ENCODE measurements at places on chromosomes 5 and 9.

DNA sequence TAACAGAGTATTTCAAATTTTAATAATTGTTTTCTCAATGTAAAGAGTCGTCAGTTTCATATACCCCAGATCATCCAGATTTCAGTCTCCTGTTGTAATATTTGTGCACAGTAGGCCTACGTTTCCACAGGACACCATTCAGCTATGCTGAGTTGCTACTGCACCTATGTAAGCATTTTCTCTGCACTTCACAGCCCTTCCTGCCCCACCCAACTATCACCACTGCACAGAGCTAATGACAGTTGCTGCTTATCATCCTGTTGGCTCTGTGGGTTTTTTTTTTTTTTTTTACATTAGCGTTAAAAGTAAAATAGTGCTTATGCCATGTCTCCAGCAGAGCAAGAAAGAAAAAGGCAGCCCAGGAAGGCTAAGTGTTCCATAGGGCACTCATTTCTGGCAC lies 5.9 kb upstream of the PRKACG start:
- no peak for DNase-seq

DNA sequence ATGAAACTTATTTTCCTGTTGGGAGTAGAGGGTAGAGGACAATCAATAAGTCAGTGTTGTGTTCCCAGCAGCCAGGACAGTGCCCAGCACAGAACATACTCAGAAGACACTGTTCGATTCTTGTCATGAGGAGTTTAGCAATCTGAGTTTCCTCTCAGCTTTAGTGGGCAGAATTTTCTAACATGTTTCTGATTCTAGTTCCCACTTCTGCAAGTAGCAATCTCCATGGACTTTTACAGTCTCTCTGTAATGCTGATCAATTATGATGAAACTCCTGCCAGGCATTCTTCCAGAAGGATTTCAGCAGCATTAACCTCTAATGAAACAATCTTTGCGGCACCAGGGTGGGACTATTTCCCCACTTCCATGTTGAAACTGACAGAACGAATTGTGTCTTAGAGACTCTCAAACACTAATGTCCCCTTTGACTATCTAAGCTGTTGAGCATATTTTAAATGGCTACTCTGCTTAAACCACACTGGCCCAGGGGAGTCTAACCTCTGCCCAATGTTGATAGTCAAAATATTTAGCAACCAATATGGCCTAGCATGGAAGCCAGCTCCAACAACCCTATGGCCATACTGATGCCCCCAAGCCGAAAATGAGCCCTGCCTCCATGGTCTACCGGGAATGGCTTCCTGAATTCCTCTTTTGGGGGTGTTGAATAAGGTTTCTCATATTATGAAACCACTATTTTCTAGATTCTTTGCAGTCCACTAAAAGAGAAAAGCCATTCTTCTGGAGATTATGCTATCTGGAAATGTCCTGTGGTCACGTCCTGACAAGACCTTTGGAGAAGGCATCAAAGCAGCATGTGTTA lies 484.3 kb downstream of the BNC2 start:
- DNase-seq, result no peak

- DNase-seq, result no peak
Measured at GRCh38 chr9:110101531-110102161, 106.3 kb downstream of the C9orf152 start.

GRCh38 chr9:17229945-17230560 lies 95.2 kb downstream of the CNTLN start:
- no peak for DNase-seq

GRCh38 chr9:104993291-104993963 lies 65.5 kb upstream of the ABCA1 start:
- DNase-seq, result no peak

- no peak for DNase-seq
Measured at GRCh38 chr5:136349029-136349428, 16.3 kb downstream of the TRPC7 start.

DNA sequence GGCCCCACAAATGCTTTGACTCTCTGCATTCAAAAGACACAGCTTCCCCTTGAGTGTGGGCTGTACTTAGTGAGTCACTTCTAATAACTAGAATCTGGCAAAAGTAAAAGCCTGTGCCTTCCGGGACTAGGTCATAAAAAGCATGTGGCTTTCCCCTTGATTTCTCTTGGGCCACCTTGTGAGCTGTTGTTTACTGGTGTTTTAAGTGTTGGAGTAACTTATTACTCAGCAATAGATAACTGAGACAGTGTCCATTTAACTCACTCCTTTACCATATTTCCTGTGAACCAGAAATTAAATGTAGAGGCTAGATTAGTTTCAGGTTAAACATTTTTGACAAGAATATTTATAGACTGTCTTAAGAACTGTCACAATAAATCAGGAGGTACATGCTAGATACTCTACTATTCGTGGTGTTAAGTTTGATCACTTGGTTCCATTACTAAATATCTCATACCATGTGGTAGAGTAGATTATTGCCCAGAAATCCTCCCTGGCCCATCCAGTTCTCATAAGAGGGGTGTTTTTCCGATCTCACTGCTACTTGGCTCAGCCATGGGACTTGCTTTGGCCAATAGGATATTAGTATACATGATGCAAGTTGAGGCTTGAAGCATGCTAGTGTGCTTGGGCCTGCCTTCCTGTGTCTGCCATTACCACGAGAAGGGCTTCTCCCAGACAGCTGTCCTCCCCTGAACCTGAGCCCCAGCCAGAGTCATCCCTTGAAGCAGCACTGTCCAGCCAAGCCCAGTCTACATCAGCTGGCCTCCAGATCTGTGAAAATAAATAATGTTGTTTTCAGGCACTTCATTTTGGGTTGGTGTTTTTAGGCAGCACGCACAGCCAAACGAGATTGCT lies 10.4 kb upstream of the CMBL start:
- no peak for DNase-seq

- DNase-seq, result no peak
Measured at GRCh38 chr5:13930541-13931171, 13.8 kb downstream of the DNAH5 start.

DNA sequence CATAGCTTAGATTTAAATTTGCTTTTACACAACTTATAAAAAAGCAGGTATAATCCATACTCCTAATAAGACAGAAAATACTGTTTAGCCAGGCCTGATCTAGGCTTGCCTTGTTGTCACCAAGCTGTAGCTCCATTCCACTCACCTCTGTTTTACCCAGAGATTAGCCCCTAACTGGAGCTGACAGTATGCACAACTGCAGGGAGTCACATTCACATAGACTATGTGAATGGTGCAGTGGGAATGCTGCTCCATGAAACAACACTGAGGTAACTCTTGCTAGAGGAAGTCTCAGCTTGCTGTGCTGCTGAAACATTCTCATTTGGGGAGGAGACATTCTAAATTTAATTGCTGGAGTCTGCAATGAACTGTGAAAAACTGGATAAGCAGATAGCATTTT lies 209.1 kb downstream of the TMEM232 start:
- no peak for DNase-seq

GRCh38 chr9:87701931-87702421 lies 23.9 kb upstream of the CTSL start:
- DNase-seq, result no peak

GRCh38 chr9:131845305-131846298 lies 105.7 kb upstream of the RAPGEF1 start:
- DNase-seq, result no peak

- no peak for DNase-seq
Measured at GRCh38 chr5:6659941-6660684, 26.9 kb downstream of the SRD5A1 start.

DNA sequence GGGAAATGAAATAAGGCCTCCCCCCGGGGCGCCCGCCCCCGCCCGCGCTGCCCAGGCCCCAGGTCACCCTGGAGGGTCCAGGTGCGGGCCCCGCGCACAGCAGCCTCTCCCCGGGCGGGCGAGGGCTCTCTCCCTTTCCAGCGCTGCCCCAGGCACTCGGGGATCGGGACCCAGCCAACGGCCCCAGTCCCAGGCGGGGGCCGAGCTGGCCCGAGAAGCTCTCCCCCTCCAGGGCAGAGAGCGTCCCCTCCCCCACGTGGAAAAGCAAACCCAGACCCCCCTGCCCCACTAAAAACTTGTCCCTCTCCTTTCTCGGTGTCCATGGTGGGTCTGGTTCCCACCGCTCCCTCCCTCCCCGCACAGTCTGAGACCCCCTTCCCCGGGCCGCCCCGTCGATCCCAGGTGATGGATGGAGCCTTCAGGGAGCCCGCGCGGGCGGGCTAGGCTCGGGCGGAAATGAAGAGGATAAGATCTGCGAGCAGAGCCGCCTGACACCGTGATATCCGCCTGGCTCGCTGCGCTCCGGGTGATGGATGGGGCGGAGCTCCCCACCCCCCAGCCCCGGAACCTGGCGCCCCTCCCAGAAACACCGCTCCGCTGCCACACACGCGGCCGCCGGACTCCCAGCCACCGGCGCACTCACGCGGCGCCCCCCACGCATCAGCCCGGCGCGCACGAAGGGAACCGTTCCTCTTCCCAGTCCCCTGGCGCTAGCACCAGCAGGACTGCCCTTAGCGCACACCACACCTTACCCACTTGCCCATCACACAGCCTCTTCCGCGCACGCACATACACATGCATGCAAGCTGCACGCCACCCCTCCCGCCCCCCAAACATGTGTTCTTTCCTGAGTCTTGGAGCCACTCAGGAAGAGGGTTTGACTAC lies 81.7 kb upstream of the ZBTB43 start:
- DNase-seq, result peak; percentile 64

GRCh38 chr5:30505014-30505886 lies 688.2 kb upstream of the CDH6 start:
- DNase-seq, result no peak

DNA sequence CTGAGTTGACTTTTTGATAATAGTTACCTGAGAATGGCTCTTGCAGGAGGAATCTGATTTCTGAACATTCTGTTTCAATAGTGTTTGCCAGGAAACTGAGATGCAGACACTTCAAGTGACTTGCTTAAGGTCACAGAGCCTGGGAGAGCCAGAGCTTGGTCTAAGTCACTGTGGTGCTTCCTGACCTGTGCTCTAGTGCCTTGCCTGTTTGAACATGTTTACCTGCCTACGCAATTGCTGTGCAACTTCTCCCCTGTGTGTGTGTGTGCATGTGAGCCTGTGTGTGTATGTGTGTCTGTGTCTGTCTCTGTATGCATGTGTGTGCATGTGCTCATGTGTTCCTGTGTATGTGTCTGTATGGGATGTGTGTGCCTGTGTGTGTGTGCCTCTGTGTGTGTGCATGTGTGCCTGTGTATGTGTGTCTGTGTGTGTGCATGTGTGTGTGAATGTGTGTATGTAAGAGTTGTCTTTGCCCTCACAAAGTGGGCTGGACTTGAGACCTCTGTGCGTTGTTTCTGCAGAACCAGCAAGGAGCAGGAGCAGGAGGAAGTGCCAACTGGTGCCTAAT lies 185.8 kb downstream of the GADD45G start:
- no peak for DNase-seq

GRCh38 chr5:15763754-15764153 lies 263.8 kb downstream of the FBXL7 start:
- DNase-seq, result no peak

DNA sequence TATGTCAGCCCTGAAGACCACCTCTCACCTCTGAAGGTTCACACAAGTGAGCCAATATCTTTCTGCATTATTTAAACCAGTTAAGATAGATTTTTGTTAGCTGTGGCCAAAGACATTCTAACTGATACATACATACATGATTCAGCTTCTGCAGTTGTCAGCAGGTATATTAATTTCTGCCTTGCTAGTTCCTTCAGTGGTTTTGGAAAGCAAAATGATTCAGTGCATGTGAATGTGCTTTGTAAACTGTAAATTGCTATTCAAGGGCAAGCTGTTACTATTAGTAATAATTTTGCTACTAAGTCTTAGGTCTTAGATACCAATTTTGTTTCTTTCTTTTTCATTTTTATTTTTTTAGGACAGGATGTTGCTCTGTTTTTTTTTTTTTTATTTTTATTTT lies 89.2 kb upstream of the ERBIN start:
- no peak for DNase-seq

- no peak for DNase-seq
Measured at GRCh38 chr5:95857185-95857945, 34.8 kb upstream of the GLRX start.

GRCh38 chr5:167716126-167716775 lies 575.2 kb upstream of the WWC1 start:
- DNase-seq, result no peak

DNA sequence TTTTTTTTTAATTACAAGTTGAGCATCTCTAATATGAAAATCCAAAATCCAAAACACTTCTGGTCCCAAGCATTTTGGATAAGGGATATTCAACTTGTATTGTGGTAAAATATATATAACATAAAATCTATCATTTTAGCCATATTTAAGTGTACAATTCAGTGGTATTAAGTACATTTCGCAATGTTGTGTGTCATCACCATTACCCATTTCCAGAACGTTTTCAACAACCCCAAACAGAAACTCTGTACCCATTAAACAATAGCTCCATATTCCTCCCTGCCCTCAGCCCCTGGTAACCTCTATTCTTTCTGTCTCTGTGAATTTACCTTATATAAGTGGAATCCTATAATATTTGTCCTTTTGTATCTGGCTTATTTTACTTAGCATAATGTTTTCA lies 24.9 kb downstream of the TICAM2 start:
- DNase-seq, result no peak

GRCh38 chr9:95551406-95551805 lies 34.6 kb upstream of the PTCH1 start:
- DNase-seq, result no peak

DNA sequence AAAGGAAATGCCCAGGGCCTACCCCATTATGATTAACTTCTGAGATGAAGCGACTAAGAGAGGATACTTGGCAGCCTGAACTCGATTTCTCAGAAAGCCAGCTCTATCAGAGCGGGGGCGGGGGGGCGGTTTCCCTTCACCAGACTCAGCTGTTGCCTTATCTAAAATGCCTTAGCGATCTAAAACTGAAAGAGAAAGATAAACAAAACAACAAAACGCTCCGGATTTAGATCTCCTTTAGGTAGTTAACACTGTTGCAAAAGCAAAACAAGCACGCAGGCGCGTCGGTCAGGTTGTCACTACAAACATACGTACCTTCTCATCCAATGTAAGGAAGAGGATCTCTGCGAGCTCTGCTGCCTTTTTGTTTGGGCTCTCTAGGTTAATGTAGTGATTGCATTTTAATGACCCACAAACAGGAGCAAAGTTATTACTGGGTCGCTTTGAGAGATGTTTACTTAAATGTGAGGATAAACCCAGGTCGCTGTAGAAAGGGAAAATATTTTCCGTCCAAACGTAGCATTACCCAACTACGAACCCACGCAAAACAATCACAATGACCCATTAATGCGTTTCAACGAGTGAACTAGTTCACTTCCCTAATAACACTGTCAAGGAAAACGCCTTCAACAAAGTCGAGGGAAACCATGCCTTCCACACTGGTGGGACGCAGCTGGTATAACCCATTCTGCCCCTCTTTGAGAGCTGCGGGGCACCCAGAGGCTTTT lies 982 bp downstream of the EPB41L4A start:
- DNase-seq, result no peak

DNA sequence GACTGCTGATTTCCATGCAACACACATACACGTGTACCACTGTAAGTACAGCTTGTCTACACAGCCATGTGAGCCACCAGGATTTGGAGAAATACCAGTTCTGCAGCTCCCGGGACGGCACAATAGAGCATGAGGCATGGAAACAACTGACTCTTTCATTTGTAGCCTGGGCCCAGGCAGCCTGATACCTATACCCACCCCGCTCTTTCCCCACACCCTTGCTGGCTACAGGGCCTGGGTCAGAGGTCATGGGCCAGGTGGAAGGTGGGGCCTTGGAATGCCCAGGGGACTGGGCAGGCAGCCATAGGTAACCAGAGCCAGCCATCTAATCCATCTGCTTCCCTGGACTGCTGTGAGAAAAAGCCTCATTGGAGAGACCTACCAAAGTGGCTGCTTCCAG lies 39.0 kb upstream of the ZSWIM6 start:
- no peak for DNase-seq

Data from T-helper 22 cell (primary cell).